ENCODE measurements at places on chromosomes 6 and 20.

DNA sequence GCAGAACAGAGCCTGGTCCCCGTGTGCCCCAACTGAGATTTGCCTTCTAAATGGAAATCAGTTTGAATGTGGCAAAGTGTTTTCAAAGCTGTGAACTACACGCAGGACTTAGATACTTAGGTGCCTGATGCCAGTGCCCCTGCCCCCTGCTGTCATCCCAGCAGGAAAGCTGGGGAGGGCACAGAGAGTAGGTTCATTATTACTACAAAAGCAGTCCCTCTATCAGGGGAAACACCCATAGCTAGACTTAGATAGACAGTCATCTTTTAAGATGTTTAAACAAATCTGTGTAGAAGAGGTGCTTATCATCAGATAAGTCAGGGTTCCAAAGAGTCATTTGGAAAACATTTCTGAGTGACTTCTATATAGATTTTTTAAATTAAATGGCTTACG, 155.0 kb upstream of the SNX9 start:
- no peak for DNase-seq

DNA sequence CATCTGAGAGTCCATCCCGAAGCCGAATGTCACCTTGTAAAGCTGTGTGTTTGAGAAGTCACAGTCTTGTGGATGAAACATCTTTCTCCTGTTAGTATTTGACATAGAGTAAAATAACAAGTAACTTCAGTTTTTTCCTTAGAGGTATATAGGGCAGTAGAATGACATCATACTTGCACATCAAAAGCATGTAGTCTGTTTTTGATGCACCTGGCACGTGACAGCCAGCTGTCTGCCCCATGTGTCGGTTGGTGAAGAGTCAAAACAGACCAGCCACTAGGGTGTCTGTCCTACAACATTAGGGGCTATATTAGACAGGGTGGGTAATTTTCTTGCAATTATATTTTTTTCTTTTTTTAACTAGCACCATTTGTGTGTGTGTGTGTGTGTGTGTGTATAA, 70.2 kb downstream of the SNX9 start:
- DNase-seq, result no peak

- DNase-seq, result no peak
Observed at GRCh38 chr6:52893803-52894202, 15.7 kb downstream of the GSTA3 start.

GRCh38 chr20:62876501-62876901, 14.9 kb upstream of the TCFL5 start:
- DNase-seq, result no peak

- no peak for DNase-seq
Observed at GRCh38 chr6:21741221-21742109, 147.9 kb downstream of the SOX4 start.

- DNase-seq, result no peak
Observed at GRCh38 chr20:62634330-62634967, 7.9 kb upstream of the SLCO4A1 start.

- peak; percentile 58 for DNase-seq
Observed at GRCh38 chr6:81265106-81265505, 487.4 kb downstream of the TENT5A start.

DNA sequence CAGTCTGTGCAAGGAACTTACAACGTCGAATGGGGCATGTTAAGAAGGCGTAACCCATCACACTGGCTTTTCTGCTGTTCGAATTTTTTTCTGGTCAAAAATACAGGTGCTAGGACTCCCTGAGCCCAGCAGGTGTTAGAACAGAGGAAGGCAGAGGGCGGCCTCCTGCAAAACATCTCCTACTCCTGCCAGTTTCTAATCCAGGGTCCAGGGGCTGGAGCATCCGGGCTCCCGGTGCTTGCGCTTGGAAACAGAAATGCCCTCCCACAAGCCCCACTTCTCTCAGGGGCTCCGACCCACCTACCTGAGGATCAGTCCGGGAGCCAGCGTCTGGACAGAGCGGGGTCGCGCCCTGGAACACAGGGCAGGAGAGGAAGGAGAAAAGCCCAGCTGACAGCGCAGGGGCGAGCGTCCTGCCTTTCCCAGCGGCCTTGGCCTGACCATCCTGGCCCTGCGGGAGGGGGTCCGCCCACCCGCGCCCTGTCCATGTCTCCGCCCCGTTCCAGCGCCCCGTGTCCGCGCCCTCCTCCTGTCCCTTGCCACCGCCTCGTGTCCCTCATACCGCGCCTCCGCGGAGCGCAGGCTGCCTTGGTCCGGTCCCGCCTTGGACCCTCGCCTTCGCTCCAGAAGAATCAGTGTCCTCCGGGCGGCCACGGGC, 14.8 kb upstream of the LPA start:
- no peak for DNase-seq
